HS-5 (cell line): ENCODE measurements at places on chromosomes 12 and 14.

- DNase-seq, result no peak
Observed at GRCh38 chr14:23636317-23637211, at the start of gene DHRS2. DHRS2 (plus strand) TSS chr14:23636364; CDS start chr14:23638865, 2,501 bp downstream.

GRCh38 chr12:67520606-67521005 lies 127.9 kb upstream of the DYRK2 start:
- no peak for DNase-seq

- DNase-seq, result no peak
Observed at GRCh38 chr14:99763527-99764221, 29.5 kb upstream of the EML1 start.

DNA sequence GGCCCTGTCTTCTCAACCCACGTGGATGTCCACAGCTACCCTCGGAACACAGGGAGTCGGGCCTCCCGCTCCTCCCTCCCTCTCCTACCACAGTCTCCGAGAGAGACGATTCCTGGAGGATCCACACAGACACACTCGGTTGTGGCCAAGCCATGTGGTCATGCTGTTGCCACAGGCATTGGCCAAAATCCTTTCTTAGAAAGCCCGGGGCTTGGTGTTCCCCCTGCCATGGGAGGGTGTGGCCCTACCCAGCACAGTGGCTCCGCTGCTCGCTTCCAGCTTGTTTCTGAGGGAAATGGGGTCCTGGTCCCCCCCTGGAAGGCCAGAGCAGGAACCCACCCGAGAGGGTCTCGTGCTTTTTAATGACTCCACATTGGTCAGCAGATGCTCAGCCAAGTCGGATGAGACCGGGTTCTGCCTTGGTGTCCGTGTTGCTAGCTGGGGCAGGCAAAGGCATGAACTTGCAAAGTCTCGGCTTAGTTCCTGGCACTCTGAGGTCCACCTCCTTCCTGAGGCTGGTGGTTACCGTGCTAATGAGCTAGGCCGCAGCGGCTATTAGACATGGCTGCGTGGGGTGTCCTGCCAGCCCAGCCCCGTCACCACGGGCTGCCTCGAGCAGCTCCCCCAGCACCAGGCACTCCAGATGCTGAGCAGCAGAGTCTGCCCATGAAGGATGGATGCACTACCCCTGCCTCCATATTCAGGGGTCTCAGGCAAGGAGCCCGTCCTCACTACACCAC lies 46.8 kb upstream of the MEG3 start:
- no peak for DNase-seq

DNA sequence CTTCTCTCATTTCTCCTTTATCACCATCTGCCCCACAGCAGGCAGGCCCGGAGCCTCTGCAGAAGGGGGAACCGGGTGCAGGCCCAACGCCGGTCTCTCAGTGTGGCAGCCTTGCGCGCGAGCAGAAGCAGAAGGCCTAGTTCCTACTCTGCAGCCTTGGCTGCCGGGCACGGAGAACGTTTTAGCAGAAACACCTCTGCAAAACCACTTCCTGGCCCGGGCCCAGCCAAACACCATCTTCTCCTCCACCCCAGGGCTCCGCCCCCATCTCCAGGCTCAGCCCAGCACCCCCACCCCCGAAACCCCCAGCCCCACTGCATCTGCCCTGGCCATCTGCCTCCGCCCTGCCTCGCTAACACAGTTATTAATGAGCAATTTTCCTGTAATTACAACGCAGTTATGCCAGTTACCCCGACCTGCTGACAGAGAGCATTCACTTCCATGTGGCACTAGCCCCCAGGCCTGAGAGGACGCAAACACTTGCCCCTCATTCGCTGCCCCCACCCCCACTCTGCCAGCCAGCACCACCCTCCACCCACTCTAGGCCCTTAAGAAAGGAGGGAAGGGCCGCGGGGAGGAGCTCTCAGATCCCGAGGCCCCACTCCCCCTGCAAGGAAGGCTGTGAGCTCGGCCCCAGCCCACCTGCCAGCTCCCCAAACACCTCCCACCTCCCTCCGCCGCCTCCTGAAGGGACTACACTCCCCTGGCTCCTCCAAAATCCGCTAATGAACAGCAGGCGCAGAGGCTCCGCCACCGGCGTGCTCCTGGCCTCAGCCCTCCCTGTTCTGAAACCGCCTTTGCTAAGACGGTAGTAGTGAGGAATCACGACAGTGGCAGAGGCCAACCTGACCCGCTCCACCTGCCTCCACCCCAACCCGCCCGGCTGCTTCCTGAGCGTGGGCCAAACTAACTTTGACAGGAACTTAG lies 44.7 kb upstream of the FBRSL1 start:
- no peak for DNase-seq

DNA sequence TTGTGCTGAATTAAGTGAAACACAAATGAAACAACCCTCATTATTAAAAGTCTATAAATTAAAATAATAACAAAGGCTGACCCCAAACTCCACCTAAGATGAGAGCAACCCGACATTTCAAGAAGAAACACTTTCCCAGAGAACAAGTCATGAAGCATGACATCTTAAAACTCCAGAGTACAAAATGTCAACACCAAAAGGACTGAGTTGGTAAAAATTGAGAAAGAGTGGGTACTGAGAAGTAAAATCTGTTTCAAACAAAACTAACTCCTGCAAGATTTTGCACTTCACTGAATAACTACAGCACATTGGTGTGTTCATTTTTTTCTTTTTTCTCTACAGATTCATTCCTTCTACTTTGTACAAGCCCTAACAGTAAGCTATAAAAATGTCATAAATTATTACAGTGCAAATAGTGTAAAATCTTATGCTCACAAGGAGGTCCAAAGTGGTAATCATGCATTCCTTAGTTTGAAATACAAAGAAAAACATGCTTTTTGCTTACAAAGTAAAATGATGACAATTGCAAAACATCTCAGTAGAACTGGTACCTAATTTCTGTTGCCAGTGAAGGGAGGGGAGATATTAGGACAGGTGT lies 31.8 kb downstream of the SLC35F4 start:
- no peak for DNase-seq

- DNase-seq, result no peak
Observed at GRCh38 chr12:121166356-121166755, 33.7 kb downstream of the P2RX7 start.

DNA sequence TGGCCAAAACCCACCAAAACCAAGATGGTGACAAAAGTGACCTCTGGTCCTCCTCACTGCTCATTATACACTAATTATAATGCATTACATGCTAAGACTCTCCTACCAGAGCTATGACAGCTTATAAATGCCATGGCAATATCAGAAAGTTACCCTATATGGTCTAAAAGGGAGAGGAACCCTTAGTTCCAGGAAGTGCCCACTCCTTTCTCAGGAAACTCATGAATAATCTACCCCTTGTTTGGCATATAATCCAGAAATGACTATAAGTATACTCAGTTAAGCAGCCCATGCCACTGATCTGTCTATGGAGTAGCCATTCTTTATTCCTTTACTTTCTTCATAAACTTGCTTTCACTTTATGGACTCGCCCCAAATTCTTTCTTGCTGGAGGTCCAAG lies 43.0 kb upstream of the FUT8 start:
- no peak for DNase-seq

GRCh38 chr12:75944097-75944904 lies 87.3 kb downstream of the PHLDA1 start:
- DNase-seq, result peak; percentile 90

DNA sequence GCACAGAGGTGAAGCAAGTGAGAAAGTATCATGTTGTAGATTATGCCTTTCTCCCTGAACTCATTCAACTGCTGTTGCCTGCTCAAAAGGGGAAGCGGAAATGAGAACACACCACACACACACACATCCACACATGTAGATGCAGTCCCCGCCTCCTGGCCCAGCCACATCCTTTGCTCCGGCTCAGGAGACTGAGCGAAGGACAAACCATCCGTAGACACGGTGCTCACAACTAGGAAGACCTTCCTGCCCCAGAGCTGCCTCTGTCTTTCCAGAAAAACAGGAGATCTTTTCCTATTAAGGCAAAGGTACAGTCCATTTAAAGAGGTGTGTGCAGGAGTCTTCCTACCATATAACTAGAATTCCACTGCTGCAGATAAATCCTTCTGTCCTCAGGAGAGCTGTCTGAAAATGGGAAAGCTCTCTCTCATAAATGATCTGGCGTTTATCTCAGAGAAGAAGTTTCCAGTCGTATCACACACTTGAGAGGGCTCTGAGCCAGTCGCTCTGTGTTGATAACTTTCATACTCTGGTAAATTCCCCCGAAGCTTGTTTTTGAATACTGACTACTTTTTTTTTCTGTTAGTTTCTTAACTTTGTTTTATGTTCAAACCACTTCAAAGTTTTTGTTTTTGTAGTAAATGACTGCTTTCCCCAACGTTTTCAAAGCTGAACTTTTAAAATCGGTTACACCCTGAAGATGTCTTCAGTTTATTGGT lies at the start of gene TESPA1:
TESPA1 (minus strand) TSS at position 105 of the 719 bp plus-strand sequence. CDS start 10,200 bp downstream, outside the sequence.
- no peak for DNase-seq

DNA sequence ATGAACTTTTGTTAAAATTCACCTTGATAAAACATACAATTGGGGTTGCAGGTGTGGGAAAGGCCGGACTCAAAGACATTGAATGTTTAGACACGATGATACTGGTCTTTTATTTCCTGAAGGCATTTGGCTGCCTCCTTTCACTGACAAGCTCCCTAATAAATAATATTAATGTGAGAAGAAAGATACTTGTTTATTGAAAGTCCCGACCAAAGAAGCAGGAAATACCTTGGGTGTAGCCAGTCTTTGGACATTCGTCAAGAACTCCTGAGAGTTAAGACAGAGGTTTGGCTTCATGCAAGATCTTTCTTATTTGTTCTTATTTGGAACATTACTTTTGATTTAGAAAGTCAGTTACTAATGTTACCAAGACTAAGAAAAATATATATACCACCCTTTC lies 1133.8 kb upstream of the SEL1L start:
- DNase-seq, result no peak

DNA sequence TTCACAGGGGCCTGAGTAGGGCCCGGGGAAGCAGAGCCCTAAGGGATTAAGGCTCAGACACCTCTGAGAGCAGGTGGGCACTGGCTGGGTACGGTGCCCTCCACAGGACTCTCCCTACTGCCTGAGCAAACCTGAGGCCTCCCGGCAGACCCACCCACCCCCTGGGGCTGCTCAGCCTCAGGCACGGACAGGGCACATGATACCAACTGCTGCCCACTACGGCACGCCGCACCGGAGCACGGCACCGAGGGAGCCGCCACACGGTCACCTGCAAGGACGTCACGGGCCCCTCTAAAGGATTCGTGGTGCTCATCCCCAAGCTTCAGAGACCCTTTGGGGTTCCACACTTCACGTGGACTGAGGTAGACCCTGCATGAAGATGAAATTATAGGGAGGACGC lies 7.1 kb downstream of the LTBR start:
- DNase-seq, result no peak

- no peak for DNase-seq
Observed at GRCh38 chr12:126718365-126718764, 1548.6 kb upstream of the TMEM132C start.

GRCh38 chr14:23045419-23046357 lies 3.7 kb downstream of the PSMB11 start:
- no peak for DNase-seq

DNA sequence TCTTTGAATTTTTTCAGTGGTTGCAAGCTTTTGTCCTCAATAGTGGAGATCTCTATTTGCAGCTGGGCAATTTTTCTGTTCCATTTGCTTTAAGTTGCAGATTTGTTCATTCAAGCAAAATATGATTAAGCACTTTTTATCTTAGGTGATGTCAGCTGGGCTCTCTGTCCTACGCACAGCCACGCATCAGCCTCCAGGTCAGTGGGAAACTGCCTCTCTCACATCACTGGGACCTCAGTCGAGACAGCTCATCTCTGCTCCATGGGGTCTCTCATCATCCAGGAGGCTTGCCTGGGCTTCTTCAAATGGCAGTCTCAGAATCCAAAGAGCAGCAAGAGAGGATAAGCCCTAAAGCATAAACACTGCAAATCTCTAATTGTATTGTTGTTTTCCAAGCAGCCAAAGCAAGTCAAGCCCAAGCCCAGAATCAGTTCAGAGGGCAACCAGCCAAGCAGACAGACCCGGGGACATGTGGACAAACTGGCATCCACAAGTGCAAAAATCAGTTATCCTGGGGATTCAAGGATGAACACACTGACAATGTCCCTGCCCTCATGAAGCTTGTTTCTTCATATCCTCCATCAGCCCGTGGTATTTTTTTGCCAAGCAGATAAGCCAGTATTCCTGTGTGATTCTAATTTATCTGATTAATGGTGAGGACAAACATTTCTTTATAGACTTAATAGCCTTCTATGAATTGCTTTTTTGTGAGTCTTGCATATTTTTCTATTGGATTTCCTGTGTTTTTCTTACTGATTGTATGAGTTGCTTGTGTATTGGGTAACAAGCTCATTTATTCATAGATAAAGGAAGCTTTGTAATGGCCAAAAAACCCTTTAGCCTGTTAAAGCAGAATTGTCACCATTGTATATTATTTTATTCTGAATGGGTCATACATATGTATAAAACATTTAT lies 262.5 kb downstream of the GXYLT1 start:
- no peak for DNase-seq

- no peak for DNase-seq
Observed at GRCh38 chr12:124564971-124565491, 2.4 kb downstream of the NCOR2 start.

DNA sequence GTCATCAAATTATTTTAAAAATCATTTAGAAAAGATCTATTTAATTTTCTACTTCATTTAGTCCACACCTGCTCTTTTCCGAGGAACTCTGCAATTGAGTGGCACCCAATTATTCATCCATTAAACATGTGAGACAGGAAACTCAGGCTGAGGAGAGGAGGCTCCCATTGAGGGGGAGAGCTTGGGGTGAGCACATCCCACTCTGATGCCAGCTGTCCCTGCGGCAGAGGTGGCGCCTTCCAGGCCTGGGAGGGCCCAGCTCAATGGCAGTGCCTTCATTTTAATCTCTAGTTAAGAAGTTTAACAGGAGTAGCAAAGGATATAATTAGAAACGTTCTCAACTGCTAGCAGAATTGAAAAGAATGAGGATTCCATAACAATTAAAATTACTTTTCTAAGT lies 92.0 kb downstream of the ITPR2 start:
- DNase-seq, result no peak

GRCh38 chr14:71141701-71142374 lies 234.6 kb downstream of the PCNX1 start:
- DNase-seq, result no peak

DNA sequence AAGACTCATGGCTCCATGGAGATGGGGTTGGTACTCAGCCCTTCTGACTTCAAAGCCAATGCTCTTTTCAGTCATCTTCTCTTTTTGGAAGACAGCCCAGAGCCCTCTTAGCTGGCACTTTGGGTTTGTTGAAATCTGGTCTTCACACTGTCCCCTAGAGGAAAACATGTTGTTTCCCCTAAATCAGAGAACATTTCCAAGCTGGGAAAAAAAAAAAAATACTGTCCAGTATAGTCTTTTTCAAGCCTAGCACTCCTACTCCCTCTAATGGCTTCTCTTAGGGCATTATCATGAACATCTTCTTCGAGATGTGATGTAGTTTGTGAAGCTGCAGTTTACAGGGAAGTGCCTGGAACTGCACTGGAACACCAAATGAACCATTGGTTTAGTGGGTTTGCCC lies 3.0 kb upstream of the ZC3H14 start:
- no peak for DNase-seq

DNA sequence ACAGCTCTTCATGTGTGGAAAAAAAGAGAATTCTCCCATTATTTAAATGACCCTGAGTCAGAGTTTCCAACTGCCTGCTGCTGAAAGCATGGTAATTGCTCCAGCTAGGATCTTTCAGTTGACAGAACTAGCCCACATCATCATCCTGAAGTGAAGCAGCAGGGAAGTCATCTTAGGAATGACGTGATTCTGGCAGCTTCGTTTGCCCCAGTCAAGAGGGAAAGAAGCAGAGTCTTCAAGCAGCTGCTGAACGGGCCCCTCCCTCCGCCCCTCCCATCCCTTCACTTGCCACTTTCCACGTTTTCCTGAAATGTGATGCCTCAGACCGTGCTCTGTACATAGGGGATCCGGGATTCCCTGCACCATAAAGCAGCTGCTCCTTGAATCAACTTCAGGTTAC lies 455.0 kb upstream of the TMEM132C start:
- DNase-seq, result no peak
